ENCODE measurements at places on chromosomes 16 and 17.

DNA sequence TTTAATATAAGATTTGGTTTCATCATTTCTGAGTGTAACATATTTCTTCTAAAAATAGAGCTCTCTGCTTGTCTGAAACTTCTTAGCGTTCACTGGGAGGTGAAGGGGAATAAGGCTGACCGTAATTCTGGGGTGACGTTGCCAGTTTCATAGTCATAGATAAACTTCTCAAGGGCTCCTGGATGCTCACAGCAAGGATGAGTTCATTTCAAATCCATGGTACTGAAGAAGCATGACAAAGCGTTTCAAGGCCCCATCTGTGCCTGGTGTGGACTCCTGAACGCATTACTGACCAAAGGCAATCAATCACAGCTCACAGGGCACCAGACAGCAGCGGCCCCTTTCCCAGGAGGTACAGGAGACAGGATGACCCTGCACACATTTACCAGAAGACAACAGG lies 12.0 kb upstream of the EVPL start:
- no peak for DNase-seq

DNA sequence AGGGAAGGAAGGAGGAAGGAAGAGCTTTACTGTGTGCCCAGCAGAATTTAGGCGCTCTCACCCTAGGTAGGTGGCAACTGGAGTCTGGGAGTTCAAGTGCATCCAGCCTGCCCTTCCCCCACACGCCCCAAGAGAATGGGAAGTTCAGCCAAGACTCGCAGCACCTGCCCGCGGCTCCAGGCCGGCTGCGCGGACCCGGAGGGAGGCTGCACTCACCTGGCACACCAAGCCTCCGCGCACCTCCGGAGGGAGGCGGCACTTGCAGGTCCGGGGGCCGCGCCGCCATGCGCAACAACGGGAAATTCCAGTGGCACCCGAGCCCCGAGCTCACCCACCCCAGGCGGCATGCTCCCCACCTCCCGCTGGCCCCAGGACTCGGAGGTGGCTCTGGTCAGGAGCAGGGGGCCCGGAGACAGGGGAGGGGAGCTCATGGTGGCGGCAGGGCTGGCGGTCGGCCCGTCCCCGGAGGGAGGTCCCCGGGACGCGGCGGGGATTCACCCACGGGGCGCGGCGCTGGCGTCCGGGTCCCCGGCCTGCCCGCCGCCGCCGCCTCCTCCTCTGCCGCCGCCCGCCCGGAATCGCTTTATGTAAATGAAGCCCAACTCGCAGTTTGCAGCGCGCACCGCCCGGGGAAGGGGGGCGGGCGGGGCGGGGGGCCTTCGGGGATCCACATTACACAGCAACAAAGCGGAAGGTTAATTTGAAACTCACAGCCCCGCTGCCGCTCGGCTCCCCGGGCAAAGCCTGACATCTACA lies at the start of gene ZFHX3:
Gene ZFHX3, minus strand, starts transcription at position 593 of the 756 bp plus-strand sequence. CDS start 87,983 bp downstream, outside the sequence.
- no peak for DNase-seq

- DNase-seq: no peak
Measured at GRCh38 chr17:72489272-72489641, 368.4 kb downstream of the SOX9 start.

GRCh38 chr17:17120701-17121100 lies 78.4 kb downstream of the MPRIP start:
- no peak for DNase-seq

DNA sequence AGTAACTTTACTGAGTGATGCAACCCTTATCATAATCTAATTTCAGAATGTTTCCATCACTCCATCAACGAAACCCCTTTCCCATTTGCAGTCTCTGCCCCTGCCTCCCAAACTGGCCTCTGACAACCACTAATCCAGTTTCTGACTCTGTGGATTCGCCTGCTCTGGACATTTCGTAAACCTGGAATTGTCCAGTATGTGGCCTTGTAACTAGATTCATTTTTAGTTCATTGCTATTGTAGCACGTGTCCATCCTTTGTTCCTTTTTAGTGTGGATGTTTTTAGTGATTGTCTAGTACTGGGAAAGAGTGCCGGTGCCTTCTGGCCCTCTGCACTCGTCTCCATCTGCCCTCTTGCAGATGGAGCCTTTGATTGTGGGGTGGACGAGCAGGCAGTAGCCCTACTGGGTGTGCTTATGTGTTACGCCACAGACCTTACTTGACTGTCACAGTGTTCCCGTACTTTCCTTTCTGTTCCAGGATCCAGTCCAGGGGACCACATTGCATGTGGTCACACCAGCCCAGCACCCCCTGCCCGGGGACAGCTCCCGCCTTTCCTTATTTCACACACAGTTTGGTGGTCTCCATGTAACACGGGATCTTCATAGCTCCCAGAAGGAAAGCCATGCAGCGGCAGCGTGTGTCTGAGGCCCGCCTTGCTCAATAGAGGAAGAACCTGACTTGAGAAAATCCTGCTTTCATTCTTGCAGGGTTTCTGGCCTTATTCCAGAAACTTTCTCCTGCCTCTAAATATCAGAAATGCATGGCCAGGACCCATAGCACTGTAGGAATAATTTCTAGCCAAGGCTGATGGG lies 8.8 kb downstream of the KIAA0513 start:
- no peak for DNase-seq

GRCh38 chr16:85185303-85186100 lies 73.2 kb upstream of the CIBAR2 start:
- no peak for DNase-seq

DNA sequence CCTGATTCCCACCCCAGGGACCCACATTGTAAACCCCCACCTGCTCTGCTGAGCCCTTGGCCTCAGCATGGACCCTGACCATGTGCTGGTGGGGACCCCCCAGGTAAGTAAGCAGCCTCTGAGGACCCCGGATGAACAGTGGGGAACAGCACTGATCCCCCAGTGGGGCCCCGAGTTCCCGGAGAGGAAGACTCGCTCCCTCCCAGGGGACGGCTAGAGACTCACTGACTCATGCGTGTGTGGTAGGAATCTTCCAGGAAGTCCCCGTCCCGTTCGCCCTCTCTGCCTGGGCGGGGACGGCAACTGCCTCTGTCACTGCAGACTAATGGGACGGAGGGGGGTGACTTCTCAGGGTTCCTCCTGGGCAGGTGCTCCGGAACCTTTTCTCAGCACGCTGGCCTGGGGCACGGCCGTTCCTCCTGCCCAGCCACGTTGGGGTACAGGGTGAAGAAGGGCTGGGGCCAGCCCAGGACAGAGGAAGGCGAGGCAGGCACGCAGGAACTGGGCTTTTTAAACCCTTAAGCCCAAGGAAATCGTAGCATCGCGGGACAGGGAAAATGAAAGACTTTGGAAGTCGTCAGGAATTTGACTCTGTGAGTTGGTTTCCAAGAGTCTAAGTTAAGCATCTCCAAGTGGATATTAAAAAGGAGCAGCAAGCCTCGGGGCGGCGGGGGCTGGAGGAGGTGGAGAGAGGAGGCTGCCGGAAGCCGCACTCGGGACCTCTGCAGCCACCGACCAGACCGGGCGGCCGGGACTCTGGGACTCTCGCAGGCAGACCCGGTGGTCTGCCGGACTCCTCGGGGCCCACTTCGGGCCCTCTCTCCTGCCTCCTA lies 178.7 kb downstream of the SEC14L1 start:
- DNase-seq: no peak

DNA sequence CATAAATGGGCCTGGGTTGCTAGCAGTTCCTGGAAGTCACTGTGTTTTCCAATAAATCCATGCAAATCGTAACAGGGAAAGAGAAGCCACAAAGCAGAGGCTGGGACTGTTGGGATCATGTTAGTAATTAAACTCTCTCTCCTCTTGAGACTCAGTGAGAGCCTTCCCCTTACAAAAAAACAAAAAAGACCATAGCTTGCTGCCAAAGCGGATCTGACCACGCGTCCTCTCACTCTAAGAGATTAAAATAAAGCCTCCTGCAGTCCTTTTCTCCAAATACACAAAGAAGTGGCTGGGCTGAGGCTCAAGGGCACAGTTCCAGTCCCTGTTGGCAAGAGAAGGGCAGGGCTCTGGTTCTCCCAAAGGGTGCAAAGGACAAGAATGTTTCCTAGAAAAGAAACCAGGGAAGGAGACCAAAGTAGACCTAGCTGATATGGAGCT lies 38.5 kb downstream of the PIGL start:
- DNase-seq: no peak

DNA sequence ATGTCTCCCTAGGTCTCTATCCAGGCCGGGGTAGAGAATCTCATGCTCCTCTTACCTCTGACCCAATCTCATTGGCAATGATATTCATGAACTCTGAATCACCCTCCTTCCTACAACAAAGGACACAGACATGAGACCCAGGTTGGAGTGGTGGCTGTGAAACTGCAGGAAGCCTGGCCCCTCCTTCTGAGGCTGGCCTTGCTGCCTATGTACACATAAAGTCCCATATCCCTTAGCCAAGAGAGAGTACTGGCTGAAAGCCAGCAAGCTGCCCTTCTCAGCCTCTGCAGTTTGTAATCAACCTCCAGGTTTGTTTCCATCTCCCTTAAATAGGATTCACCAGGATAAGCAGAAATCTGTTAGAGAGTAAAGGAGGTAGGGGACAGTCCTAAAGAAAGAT lies 10.6 kb downstream of the AARSD1 start:
- no peak for DNase-seq

- DNase-seq: no peak
Measured at GRCh38 chr17:69677130-69677529, 262.6 kb downstream of the MAP2K6 start.

DNA sequence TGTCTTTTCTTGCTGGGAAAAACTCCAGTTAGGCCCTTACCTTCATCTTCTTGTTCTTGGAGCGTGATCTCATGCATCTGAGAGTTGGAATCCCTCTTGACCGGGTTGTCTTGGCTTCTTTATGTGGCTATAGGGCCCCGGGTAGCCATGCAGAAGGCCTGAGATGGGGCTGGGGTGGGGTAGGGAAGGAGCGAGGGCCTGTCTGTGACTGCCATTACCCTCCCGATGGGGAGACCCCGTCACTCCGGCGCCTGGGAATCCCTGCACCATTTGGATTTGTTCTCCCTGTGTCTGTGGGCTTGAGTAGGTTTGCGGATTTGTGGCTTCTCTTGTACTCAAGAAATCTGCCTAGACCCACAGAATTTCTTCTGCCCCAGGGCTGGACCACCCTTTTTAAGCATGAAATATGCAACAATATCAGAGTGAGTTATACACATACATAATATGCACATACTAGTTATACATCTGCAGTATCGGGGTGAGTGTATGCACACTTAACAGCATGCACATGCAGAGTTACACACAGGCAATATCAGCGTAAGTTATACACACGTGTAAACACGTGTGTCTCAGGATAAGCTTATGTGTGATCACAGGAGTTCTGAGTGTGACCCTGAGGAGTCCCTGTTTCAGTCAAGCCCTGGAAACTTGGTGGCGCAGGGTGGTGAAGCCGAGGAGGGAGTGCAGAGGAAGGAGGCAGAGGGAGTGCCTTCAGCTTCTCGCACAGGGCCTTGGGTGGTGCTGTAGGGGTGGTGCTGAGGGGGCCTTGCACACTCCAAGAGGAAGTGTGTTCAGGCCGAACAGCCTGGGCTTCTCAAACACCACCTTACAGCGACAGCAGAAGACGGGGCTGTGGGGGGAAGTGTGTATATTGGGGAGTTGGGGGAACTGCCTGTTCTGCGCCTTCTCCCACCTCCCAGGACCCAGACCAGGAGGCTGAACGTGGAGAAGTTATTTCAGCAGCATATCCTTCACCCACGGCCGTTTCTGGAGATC lies 18.5 kb downstream of the CCDC42 start:
- no peak for DNase-seq

DNA sequence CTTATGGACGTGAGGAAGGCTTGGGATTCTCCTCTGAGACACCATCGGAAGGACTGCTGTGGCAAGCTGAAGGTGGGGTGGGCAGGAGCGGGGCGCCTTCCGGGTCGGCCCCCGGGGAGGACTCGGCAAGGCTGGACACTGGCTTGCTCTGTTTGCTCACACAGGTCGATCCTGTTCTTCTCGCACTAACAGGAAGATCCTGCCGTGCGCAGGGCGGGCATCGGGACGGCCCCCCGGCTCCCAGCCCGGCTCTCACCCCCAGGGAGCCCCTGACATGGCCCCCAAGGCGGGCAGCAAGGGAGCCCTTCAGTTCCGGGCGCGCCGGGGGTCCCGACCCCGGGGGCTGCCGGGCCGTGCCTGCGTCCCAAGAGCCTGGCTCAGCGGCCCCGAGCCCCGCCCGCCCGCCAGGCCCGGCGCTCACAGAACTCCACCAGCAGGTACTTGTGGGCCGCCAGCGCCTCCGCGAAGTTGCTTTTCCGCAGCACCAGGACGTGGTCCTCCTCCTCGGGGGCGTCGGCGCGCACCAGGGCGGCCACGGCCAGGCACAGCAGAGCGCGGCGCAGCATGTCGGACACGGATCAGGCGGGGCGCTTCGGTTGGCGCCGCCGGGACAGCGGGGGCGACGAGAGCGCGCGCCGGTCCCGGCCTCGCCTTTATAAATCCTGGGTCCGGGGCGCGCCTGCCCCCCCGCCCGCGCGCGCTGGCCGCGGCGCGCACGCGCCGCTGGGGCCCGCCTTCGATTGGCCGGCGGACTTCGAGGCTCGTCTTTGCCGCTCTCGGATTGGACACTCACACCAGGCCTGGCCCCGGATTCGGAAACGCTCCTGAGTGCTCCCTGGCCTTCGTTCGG lies at the start of gene P4HB:
Gene P4HB, minus strand, starts transcription at position 630 of the 850 bp plus-strand sequence. Its CDS starts 64 bp downstream, at position 566.
- no peak for DNase-seq

DNA sequence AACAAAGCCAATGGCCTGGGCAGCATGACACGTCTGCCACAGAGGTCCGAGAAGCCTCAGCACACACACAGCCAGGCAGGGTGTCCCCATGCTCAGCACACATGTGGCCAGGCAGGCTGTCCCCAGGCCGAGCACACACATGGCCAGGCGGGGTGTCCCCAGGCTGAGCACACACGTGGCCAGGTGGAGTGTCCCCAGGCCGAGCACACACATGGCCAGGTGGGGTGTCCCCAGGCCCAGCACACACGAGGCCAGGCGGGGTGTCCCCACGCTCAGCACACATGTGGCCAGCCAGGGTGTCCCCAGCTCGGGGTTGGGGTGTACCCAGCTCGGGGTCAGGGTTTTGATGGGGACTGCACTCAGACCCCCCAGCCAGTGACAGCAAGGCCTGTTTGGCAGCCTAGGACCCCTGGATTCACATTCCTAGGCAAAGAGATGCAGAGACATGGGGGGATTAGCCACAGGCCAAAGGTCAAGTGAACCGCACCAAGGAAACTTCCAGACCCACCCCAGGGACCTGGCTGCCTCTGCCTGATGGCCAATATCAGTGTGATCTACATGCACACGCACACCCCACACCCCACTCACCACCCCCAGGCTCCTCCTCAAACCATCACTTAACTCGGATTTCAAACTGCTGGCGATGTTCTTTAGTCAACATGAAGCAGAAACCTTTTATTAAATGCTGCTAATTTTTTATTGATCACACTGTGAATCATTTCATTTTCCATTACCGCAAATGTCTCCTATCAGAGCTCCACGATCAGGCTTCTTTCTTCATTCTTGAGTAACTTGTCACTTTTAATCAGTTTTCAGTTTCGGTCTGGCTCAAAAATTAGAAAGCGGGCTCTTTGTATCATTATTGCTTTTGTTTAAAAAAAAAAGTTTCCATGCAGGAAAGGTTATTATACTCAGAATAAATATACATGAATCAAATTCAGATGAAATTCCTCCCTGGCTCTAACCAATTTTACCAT lies 111.4 kb downstream of the ZNF423 start:
- no peak for DNase-seq

GRCh38 chr17:39927929-39928857 lies 661 bp downstream of the LRRC3C start:
- no peak for DNase-seq

- no peak for DNase-seq
Measured at GRCh38 chr16:2675021-2675420, 7.3 kb upstream of the KCTD5 start.

GRCh38 chr16:16143038-16143763 lies 80.1 kb downstream of the ABCC6 start:
- DNase-seq: no peak

- no peak for DNase-seq
Measured at GRCh38 chr17:33712120-33712519, 419.0 kb upstream of the ASIC2 start.

- no peak for DNase-seq
Measured at GRCh38 chr17:63138713-63139112, 172.7 kb downstream of the TANC2 start.
